ENCODE measurements at places on chromosomes 6 and 20.

- DNase-seq = no peak
These were observed 104.8 kb upstream of the PTPN1 start for GRCh38 chr20:50405235-50405914.

DNA sequence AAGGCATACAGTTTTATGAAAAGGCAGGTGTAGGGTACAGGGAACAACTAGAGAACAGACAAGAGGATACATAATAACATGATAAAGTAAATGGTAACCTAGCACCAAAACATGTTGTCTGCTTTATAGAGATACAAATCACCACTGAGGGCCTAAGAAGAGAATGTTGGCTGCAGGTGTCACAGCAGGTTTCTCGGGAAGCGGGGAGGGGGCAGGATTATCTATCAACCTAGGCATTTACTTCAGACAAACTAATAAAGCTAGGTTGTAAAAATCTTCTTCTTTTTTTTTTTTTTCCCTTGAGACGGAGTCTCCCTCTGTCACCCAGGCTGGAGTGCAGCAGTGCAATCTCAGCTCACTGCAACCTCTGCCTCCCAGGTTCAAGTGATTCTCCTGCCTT, 22.7 kb downstream of the PIM1 start:
- no peak for DNase-seq

GRCh38 chr6:35919085-35919826, 1.6 kb downstream of the SRPK1 start:
- no peak for DNase-seq

- no peak for DNase-seq
These were observed 7.0 kb upstream of the DSE start for GRCh38 chr6:116363759-116364158.

GRCh38 chr20:35257175-35257909, 20.6 kb downstream of the MMP24OS start:
- DNase-seq = no peak
